ENCODE measurements at places on chromosomes 2 and 18. TPM values are rescaled to one million over a fixed set of nuclear protein-coding genes. Genes with fewer than 3 reads are reported as not detected.

DNA sequence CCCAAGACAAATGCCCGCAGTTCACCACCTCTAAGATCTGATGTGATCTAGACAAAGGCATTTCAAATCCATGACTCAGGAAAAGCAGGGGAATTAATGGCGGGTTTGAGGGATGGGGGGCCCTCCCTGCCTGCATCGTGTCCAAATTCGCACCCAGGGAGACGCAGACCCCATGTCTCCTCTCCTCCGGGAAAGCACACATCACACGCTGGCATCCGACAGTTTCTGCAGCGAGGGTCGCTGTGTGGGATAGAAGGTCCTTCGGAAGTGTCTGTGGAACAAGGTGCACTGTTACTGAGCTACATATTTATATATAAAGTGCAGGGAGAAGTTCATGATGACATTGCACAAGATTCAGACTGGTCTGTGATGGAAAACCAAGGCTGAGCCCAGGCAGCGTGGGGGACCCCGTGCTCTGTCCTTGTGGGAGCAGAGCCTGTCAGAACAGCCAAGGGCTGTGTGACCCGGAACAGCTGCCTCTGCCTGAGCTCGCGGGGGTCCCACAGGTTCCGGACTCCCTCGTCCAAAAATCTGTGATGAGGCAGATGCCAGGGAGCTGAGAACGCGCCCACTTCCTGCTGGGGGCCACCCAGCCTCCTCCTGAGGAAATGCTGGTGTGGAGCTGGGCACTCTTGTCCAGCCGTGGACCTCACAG lies 82.3 kb upstream of the CTDP1 start:
- no peaks in the 10 kb centered on the region for H3K36me3 ChIP-seq
- no peak for DNase-seq
- no peak overlapping the region for H3K27ac ChIP-seq
- peaks cover 2% of the 10 kb centered on the region for H3K27me3 ChIP-seq
- no peak overlapping the region for H3K4me3 ChIP-seq

GRCh38 chr2:144357623-144358373 lies 162.1 kb downstream of the ZEB2 start:
- peak overlapping the region; percentile 66 for H3K27ac ChIP-seq
- H3K4me3 ChIP-seq = no peak overlapping the region
- no peaks in the 10 kb centered on the region for H3K36me3 ChIP-seq
- peaks cover 18% of the 10 kb centered on the region for H3K4me1 ChIP-seq

- H3K27me3 ChIP-seq = no peaks in the 10 kb centered on the region
- no peak overlapping the region for H3K4me3 ChIP-seq
- DNase-seq = no peak
- H3K4me1 ChIP-seq = no peaks in the 10 kb centered on the region
These were observed 920.6 kb upstream of the PIK3C3 start for GRCh38 chr18:41034413-41034812.

GRCh38 chr18:66534110-66534509 lies 69.8 kb downstream of the CDH19 start:
- H3K4me3 ChIP-seq = no peak overlapping the region
- no peaks in the 10 kb centered on the region for H3K36me3 ChIP-seq
- H3K27ac ChIP-seq = no peak overlapping the region
- no peaks in the 10 kb centered on the region for H3K4me1 ChIP-seq
- H3K27me3 ChIP-seq = no peaks in the 10 kb centered on the region

DNA sequence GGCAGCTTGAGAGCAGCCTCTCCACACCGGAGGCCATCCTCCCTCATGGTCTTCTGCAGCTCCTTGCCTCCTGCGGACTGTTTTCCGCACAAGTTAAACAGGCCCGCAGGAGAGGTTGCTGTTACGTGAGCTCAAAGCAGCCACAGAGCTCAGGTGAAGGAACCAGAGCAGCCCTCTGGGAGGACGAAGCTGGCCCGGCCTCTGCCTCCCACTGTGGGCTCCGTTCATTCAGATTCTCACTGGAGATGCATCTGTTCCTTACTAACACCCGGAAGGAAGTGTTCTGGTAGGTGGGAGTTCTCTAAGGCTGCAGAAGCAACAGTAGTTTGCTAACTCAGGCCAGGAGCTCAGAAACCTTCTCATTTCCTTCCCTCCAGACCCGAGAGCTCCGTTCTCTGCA lies 10.9 kb downstream of the DIPK1C start:
- no peaks in the 10 kb centered on the region for H3K4me1 ChIP-seq
- no peaks in the 10 kb centered on the region for H3K36me3 ChIP-seq
- H3K4me3 ChIP-seq = no peak overlapping the region
- H3K27me3 ChIP-seq = peaks cover 2% of the 10 kb centered on the region
- no peak overlapping the region for H3K27ac ChIP-seq

- no peaks in the 10 kb centered on the region for H3K36me3 ChIP-seq
- no peaks in the 10 kb centered on the region for H3K27me3 ChIP-seq
- no peak overlapping the region for H3K27ac ChIP-seq
- DNase-seq = no peak
- H3K4me3 ChIP-seq = no peak overlapping the region
These were observed 1021.3 kb upstream of the GYPC start for GRCh38 chr2:125634662-125635061.

DNA sequence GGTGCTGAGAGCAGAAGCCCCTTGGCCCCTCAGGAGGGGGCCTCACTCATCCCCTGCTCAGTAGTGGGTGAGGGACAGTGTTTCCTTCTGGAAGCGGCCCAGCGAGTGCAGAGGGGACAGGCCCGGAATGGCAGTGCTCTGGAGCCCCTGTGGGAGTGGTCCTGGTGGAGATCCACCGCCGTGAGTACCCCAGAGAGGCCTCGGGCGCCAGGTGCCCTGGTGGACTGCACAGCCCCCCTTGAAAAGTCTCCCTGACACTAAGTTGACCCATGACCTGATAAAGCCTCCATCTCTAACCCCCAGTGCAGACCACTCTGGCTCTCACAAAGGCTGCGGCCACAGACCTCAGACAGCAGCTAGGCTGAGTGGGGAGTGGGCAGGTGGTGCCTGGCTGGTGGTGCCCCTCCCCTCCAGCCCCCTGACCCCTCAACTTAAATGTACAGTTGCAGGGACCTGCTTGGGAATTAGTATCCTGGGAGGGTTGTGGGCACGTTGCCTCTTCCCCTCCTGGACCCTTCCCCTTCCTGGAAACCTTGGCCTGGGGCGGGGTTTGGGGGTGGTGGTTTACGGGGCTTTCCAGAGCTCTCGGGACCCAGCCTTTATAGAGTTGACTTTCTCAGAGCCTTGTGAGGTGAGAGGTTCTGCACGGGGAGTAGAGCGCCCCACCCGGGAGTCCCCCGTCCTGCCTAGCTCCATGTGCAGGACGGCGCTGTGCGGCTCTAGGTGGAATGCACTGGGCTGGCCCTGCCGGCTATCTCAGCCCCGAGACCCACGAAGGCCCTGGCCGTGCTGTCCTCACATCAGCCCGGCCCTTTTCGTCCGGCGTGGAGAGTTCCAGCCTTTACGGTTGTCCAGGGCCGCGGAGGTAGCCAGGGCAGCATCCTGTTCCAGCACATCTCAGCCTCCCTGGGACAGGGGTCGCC lies 62.7 kb downstream of the RTP5 start:
- no peak for DNase-seq
- H3K27ac ChIP-seq = no peak overlapping the region
- H3K27me3 ChIP-seq = no peaks in the 10 kb centered on the region
- no peak overlapping the region for H3K4me3 ChIP-seq

GRCh38 chr2:164719996-164720941 lies 99.0 kb upstream of the GRB14 start:
- H3K27me3 ChIP-seq = no peaks in the 10 kb centered on the region
- no peaks in the 10 kb centered on the region for H3K4me1 ChIP-seq
- H3K27ac ChIP-seq = no peak overlapping the region
- H3K4me3 ChIP-seq = no peak overlapping the region
- H3K36me3 ChIP-seq = no peaks in the 10 kb centered on the region

- peaks cover 46% of the 10 kb centered on the region for H3K4me1 ChIP-seq
- DNase-seq = no peak
- H3K27me3 ChIP-seq = peaks cover 1% of the 10 kb centered on the region
- no peak overlapping the region for H3K27ac ChIP-seq
- peaks cover 2% of the 10 kb centered on the region for H3K36me3 ChIP-seq
- no peak overlapping the region for H3K4me3 ChIP-seq
These were observed 256.8 kb downstream of the NEDD4L start for GRCh38 chr18:58300867-58301266.

GRCh38 chr2:234410526-234410925 lies 86.4 kb downstream of the ARL4C start:
- no peak overlapping the region for H3K27ac ChIP-seq
- H3K36me3 ChIP-seq = no peaks in the 10 kb centered on the region
- H3K27me3 ChIP-seq = no peaks in the 10 kb centered on the region
- peaks cover 43% of the 10 kb centered on the region for H3K4me1 ChIP-seq

DNA sequence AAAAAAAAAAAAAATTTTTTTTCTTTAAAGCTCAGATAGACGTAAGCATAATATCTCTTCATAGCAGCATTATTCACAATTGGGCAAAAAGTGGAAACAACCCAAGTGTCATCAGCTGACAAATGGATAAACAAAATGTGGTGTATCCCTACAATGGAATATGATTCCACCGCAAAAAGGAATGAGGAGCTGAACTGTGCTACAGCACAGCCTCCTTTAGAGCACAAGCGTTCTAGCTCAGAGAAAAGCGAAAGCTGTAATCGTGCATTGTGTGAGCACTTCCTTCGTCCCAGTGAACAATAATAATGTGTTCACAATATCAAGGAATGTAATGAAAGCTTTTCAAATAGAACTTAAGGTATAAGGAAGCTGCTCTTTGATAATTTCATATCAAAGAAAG lies 11.7 kb upstream of the CHMP1B start:
- no peaks in the 10 kb centered on the region for H3K4me1 ChIP-seq
- no peaks in the 10 kb centered on the region for H3K36me3 ChIP-seq
- no peaks in the 10 kb centered on the region for H3K27me3 ChIP-seq

DNA sequence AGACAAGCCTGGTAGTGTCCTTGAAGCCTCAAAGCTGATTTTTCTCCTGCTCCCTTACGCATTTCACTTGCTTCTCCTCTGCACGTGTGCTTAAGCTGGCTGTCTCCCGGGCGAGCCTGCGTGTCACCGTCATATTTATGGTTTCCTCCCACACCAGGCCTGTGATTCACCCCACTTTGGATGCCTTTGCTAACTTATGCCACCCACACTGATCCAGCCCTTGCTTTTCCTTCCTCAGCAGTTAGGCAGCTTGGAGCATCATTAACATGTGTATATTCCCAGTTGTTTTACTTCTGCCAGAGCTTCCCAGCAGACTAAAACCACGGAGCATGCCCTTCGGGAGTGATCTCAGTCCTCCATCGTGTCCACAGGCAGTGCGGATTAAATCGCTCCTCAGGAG lies 2.2 kb downstream of the ST3GAL5 start:
- peak overlapping the region; percentile 72 for H3K4me3 ChIP-seq
- H3K27me3 ChIP-seq = no peaks in the 10 kb centered on the region
- no peak overlapping the region for H3K27ac ChIP-seq
- H3K4me1 ChIP-seq = peaks cover 46% of the 10 kb centered on the region

The PSMA8 gene
- total RNA-seq = 2.0 TPM

The TNP1 gene
- not detected for total RNA-seq

The KCNE4 gene
- total RNA-seq = not detected
